ENCODE measurements at places on chromosomes 16 and 17.

- peak; percentile 25 for DNase-seq
Observed at GRCh38 chr17:59001158-59001814, 105.4 kb downstream of the TRIM37 start.

DNA sequence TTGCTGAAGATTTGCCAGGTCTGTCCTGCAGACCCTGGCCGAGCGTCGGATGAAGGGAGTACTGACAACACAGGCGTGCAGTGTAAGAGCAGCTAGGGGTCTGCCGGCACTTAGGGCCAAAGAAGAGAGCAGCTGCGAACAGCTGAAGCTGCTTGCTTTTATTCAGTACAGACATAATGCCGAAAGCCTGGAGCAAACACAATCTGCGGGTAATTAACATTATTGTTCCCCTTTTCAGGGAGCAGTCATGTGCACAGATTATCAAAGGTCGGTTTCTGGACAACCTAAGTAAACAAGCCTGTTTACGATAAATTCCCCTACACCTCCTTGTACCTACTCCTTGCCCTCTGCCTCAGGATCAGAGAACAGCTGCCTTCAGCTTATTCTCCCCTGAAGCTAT, 12.0 kb upstream of the KRT23 start:
- no peak for DNase-seq

DNA sequence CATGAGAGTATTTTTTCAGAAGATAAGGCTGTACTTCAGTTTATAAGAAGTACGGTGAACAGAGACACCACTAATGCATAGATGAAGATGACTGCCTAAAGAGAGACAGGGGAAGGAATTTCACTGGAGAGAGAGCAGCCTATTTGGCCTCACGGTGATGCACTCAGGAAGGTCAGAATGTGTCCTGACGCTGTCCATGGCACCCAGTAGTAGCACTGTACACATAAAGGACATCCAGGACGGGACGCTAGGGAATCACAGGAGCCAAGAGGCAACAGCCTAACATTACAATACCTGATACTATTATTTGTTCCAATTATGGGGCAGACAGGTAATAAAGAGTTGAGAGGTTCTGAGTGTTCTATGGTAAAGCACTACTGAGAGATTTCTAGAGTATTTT, 24.9 kb upstream of the LRRC37A start:
- DNase-seq: no peak

DNA sequence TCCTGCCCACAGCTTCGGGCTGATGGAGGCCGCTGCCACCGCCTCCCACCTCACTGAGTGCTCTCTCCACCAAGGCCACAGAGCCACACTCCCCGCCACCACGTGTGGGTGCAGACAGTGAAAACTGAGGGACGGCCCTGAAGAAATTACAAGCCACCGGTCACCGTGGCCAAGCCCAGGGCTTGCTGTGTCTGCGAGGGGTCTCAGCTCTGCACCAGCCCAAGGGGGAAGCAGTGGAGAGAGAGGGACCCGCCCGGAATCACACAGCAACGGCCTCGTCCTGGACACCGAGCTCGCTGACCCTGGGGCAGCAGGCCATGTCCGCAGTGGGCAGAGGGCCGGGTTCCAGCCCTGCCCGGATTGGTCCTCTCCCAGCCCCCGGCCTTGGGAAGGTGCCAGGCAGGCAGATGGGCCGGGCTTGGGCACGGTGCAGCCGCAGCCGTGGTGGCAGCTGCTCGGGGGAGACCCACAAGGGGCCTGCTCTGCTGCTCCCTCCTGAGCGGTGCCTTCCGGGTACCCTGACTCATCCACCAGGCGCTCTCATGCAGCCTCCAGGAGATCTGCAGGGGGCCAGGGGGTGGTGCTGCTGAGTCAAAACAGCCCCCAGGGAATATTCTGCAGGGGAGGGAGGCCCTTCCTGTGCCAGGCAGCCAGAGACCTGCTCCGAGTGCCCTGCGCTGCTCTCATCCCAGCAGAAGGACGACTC, 52.0 kb downstream of the CBFA2T3 start:
- DNase-seq: no peak

DNA sequence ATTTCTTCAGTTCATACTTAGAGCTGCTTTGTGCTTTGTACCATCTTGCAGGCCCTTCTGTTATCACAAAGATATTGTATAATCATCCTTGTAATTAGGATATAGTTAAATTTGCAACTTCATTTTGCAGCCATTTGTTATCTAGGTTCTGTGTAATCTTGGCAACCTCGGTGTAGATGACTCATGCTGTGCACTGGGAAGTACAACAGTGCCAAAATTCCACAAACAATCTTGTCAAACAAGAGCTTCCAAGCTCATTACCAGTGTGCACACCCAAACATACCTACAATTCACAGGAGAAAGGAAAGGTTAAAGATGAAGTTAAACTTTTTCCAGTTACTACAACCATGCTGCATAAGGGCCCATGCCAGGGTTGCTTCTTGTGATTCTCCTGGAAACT, 1231.8 kb downstream of the CDH11 start:
- no peak for DNase-seq

- DNase-seq: no peak
Observed at GRCh38 chr16:59881376-59881775, 1147.3 kb upstream of the GOT2 start.

- DNase-seq: no peak
Observed at GRCh38 chr16:77374384-77374783, 60.5 kb downstream of the ADAMTS18 start.

- DNase-seq: no peak
Observed at GRCh38 chr16:85017151-85017550, 5.8 kb upstream of the ZDHHC7 start.

DNA sequence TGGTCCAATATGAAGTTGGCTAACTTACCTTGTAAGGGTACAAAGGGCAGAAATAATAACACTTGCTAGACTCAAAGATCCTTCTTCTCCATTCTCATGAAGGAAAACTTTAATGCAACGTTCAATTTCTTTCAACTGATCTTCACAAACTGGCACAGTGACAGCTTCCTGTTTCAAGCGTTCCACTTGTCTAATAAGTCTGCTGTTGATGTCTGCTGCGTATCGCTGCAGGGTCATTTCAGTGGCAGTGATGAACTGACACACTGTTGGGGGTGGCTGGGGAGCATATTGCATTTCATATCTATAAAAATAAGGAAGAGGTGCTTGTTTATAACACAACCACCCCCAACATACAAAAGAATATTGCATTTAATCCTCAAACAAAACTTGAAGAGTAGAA, 33.5 kb upstream of the ARL6IP1 start:
- no peak for DNase-seq

DNA sequence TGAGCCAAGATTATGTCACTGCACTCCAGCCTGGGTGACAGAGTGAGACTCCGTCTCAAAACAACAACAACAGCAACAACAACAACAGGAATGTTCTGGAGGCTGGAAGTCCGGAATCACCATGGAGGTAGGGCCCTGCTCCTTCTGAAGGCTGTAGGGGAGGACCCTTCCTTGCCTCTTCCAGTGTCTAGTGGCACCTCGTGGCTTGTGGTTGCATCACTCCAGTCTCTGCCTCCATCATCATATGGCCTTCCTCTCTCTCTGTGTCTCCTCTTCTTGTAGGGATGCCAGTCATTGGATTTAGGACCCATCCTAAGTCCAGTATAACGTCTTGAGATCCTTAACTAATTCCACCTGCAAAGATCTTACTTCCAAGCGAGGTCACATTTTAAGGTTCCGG, 14.0 kb downstream of the NAGPA start:
- DNase-seq: no peak

GRCh38 chr17:31095236-31096105, 694 bp downstream of the NF1 start:
- DNase-seq: no peak

DNA sequence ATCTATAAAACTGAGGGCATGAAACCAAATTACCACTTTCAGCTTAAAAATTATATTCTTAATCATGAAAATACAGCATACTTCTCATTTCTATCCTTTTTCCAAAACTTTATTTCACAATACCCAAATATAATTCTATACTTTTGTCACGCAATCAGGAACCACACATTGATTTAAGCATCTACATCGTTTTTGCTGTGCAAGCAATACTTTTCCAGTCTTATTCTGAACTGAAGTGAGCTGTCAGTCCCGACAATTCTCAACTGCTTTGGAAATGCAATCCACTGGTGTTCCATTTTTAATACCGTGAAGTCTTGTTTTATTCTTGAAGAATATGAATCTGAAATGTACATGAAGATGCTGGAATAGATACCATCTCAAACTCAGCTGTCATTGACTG, 60.1 kb upstream of the NOL11 start:
- no peak for DNase-seq

GRCh38 chr16:77227745-77228144, 28.5 kb downstream of the SYCE1L start:
- DNase-seq: no peak

DNA sequence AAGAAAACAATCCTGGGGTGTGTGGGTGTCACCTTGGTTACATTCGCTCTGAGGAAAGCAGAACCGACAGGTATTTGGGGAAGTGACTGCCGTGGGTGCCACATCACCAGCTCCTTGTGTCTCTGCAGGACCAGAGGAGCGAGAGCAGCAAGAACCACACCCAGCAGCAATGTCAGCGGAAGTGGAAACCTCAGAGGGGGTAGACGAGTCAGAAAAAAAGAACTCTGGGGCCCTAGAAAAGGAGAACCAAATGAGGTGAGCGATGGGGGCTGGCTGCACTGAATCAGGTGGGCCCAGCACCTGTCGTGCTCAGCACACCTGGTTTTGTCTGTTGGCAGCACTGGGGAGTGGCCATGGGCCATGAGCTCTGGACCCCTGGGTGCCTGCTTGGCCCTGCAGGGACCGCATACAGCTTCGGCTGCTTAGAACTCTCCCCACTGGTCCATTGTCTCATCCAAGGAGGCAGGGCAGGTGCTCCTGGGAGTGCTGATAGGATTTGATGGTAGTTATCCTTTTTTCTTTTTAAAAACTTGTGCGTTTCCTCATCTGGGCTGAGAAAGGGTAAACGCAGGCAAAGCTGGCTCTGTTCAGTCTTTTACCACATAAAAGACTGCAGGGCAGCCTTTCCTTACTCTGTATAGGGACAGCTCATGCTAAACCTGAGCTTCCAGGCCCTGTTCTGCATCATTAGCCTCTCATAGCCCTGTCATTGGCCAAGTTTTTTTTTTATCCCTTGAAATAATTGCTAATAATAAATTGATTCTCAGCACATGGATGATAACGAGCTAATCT, 29.4 kb downstream of the HMOX2 start:
- DNase-seq: peak; percentile 59

GRCh38 chr17:47720754-47721533, 12.1 kb upstream of the TBX21 start:
- peak; percentile 81 for DNase-seq

- no peak for DNase-seq
Observed at GRCh38 chr17:53475002-53475401, 347.7 kb upstream of the KIF2B start.

- no peak for DNase-seq
Observed at GRCh38 chr16:84699147-84699711, 571 bp upstream of the USP10 start.

GRCh38 chr17:37225465-37225864, 150.3 kb upstream of the C17orf78 start:
- no peak for DNase-seq

- DNase-seq: no peak
Observed at GRCh38 chr17:79023180-79023705, 726 bp upstream of the C1QTNF1 start.

- no peak for DNase-seq
Observed at GRCh38 chr17:49471089-49471683, 23.9 kb upstream of the NGFR start.

GRCh38 chr17:7146115-7146514, 31.5 kb upstream of the ASGR2 start:
- no peak for DNase-seq

GRCh38 chr17:9028202-9028987, 7.1 kb downstream of the NTN1 start:
- no peak for DNase-seq

DNA sequence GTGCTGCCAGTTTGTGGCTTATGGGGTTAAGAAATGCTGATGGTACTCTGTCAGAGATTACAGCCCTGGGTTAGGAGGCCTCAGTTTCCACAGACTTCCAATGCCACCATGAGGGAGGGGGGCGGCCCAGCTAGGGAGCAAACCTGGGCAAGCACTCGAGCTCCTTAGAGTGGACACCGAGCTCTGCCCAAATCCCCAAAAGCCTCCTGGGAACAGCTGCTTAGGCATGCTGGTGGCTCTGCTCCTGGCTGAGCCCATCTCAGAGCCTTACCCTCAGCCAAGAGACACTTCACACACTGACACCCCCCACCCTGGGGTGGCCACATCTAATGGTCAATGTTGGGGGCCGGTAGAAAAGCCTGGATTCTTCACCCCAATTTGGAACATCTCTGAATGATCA, 66.1 kb downstream of the C16orf78 start:
- DNase-seq: no peak

GRCh38 chr16:30951750-30952149, 2.9 kb downstream of the ORAI3 start:
- no peak for DNase-seq

GRCh38 chr17:20944014-20944865, 98.6 kb downstream of the USP22 start:
- no peak for DNase-seq

DNA sequence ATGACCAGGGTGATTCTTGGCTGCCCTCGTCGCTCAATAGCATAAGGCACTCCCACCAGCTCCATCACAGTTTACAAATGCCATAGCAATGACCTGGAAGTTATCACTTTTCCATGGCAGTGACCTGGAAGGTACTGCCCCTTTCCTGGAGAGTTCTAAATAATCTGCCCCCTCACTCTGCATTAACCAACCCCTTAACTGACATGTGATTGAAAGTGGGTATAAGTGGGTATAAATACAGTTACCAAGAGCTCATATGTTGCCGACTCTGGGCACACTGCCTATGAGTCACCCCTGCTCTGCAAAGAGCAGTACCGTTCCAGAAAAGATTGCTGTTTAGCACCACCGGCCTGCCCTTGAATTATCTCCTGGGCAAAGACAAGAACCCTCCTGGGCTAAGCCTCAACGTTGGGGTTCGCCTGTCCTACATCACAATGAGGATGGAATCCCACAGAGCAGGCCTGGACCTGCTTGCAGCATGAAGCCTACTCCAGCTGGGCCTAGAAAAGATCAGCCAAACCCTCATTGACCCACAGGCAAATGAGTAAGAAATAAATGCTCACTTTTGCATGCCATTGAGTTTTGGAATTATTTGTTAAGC, 95.2 kb upstream of the SEC14L1 start:
- DNase-seq: no peak

- DNase-seq: no peak
Observed at GRCh38 chr17:82333279-82334171, at the start of gene SECTM1. Gene SECTM1, minus strand, starts transcription at chr17:82333766. Its CDS starts 6,526 bp downstream, at chr17:82327240.

GRCh38 chr17:63699638-63700527, at the start of gene LIMD2:
Gene LIMD2, minus strand, starts transcription at chr17:63700125. Its CDS starts 827 bp downstream, at chr17:63699298.
- peak; percentile 78 for DNase-seq

GRCh38 chr16:83794860-83795554, 12.8 kb upstream of the HSBP1 start:
- DNase-seq: no peak
